Germinal center (tissue), 1 donor: ENCODE measurements at places on chromosomes 1 and 21.
A peak's percentile ranks its signal among the peaks of the same experiment; 100 is the strongest.

GRCh38 chr1:16267690-16268180 is 30.8 kb upstream of the CPLANE2 start:
- DNase-seq = no peak

DNA sequence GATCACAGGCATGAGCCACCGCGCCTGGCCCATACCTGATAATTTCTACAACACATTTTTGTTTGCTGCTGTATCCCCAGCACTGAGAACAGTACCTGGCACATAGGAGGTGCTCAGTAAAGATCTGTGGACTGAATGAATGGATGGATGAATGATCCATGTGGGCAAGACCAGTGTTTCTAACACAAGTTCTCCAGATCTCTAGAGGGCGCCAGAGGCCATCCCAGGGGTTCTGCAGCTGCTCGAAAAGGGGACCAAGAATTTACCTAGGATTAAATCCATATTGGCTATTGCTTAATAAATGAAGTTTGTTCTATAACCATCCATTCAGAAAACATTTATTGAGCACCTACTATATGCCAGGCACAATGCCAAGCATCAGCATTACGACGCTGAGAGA is 167.7 kb downstream of the ACTL8 start:
- DNase-seq = peak; percentile 52

DNA sequence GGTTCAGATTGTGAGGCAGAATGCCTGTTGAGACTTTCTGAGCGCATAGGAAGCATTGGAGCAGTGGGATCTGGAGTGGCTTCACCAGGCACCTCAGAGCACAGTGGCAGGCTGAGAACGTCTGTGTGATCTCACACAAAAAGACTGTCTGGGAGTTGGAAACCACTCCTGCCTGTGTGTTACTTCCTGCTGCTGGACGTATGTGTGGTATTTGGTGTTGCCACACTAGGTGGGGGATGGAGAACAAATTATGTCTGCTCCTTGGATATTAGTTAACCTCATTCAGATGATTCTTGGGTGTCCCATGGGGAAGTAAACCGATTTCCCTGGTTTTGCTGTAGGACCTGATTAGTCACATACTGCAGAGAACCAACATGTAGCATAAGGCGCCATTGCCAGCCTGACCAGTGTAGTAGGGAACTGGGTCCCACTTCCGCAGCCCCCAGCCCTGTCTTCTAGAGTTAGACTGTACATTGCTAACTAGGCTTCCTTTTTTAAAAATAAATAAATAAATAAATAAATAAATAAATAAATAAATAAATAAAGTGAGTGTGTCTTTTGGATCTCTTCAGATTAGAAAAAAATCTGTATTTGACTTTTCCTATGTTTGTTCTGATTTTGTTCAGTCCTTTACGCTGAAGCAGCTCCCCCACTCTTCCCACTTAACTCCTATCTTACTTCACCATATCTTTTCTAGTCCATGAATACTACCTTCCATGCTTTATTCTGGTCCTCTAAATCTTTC is 26.9 kb downstream of the UCK2 start:
- DNase-seq = no peak

DNA sequence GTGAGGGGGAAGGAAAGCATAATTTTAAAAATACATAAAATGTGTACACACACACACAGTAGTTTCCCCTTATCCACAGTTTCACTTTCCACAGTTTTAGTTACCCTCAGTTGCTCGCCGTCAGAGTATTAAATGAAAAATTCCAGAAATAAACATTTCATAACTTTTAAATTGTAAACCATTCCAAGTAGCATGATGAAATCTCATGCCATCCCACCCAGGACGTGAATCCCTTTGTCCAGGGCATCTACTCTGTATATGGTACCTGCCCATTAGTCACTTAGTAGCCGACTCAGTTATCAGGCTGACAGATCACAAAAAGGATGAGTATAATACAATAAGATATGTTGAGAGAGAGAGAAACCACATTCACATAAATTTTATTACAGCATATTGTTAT is 36.2 kb downstream of the EPS15 start:
- no peak for DNase-seq

- no peak for DNase-seq
Observed at GRCh38 chr1:216651826-216652418, 71.3 kb downstream of the ESRRG start.

DNA sequence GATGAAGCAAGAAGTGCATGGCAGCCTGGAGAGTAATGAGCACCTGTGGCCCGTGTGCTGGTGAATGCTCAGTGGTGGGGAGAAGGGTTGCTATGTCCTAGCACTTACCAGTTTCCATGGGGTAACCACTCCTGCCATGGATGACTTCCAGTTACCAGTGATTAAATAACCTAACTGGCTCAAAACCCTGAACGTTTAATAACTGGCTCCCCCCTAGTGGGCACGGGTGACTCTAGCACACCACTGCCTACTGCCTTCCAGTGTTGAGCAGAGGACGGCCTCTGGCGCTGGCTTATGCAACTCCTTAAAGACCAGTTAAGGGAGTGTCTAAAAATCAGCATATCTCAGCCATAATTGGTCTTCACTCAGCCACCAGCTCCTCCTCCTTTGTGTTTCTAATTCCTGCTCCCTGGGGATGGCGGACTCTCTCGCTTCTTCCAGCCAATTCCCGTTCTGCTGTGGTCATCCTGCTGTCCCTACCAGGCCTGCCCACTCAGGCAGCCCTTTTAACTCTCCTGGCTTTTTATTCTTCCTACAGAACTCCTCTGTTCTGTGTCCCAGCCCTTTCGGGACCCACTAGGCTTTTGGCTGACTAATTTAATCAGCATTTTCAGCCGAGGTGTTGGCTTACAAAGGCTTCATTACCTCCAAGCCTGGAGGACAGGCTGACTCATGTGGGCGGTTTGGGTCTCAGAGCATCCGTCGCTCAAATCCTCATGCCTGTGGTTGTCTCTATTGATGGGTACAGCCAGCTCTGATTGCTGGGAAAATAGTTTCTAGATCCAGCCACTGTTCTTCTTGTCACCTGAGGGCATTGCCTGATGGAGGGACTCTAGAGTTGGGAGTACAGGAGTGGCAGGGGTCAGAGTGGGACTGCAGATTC is 332.4 kb downstream of the CAMTA1 start:
- DNase-seq = no peak

GRCh38 chr1:180926164-180926981 is 13.7 kb downstream of the KIAA1614 start:
- peak; percentile 46 for DNase-seq

GRCh38 chr1:93620172-93620840 is 61.3 kb downstream of the BCAR3 start:
- no peak for DNase-seq

DNA sequence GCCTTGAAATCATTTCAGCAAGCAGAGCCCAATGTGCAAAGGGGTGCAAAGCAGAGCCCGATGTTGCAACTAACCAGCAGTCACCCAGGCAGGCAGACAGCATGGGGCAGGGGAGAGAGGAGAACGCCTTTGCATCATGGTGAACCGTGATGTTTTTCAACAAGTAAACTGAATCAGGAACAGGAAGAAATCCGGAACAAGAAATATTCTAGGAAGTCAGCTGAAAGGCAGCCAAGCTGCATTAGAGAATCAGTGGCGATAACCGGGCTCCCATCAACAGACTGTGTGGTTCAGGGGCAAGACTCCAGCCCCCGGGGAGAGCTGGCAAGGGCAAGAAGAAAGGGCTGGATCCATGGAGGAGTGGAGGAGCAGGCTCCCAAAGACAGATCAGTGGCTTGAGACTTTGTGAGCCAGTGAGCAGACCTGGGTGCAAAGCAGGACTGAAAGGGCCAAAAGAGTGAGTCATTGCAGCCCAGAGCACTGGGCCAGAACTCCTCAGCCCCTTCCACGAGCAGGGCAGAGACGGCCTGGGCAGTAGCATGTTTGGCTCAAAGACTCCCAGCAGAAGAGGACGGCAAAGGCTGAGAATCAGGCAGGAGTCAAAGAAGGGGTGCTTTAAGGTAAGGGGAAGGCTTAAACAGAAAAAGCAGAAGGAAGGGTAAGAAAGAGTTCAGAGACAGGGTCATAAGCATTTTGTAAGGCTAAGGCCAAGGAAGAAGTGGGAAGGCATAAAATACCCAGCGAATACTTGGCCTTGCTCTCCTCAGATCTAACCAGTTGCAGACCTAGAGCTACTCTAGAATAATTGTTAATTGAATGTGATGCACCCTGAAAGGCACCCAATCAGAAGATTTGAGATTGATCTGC is 155.0 kb downstream of the SETD4 start:
- no peak for DNase-seq

- no peak for DNase-seq
Observed at GRCh38 chr1:84467298-84467697, 11.8 kb upstream of the RPF1 start.

DNA sequence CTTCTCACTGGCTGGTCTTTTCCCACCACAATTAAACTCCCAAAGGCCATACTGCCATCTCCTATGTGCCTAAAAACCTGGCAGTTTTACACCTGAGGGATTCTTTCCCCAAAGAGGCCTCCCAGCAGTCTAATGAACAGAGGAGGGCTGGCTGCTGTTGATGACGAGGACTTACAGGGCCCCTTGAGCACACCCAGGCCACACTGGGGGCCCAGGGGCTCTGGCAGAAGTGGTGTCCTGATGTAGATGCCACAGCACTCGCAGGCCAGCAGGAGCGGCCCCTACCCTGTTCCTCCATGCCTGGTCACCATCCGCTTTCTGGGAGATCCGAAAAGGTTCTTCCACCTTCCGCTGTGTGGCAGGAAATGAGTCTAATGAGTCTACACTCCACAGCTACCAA is 24.2 kb downstream of the POFUT2 start:
- no peak for DNase-seq

- no peak for DNase-seq
Observed at GRCh38 chr1:172360511-172360910, 60.0 kb upstream of the C1orf105 start.

- DNase-seq = no peak
Observed at GRCh38 chr1:41496080-41497055, 11.9 kb upstream of the EDN2 start.

DNA sequence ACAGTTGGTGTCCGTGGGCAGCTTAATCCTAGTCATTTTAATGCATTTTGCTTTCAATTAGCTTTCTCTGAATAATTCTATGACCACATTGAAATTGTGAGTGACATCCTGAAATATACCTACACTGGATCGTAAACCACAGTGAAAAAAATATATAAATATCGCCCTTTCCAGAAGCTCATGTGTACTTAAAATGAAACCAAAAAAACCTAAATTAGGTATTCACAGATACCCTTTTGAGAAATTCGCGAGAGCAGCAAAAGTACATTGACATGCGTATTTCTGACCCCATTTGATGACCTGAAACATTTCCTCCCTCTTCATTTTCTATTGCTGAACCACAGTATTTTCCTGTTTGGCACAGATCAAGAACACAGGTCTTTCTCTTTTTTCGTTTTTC is 253.8 kb downstream of the LTN1 start:
- no peak for DNase-seq

- no peak for DNase-seq
Observed at GRCh38 chr1:246947255-246947654, 15.5 kb upstream of the AHCTF1 start.

DNA sequence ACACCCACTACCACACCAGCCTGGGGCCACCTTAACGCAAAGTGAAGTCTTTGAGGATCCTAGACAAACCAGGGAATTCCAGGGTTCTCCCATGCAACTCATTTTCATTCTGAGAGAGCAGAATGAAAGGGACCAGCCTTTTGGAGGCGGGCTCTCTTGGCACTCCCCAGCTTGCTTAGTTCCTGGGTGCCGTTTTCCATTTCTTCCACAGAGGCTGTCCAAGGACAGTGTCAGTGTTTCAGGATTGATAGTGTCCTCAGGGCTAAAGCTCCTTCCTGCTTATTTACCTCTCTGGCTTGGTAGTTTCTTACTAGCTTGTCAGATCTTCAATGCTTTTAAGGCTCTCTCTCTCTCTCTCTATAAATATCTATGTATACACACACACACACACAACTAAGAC is 30.1 kb upstream of the GNG4 start:
- no peak for DNase-seq

DNA sequence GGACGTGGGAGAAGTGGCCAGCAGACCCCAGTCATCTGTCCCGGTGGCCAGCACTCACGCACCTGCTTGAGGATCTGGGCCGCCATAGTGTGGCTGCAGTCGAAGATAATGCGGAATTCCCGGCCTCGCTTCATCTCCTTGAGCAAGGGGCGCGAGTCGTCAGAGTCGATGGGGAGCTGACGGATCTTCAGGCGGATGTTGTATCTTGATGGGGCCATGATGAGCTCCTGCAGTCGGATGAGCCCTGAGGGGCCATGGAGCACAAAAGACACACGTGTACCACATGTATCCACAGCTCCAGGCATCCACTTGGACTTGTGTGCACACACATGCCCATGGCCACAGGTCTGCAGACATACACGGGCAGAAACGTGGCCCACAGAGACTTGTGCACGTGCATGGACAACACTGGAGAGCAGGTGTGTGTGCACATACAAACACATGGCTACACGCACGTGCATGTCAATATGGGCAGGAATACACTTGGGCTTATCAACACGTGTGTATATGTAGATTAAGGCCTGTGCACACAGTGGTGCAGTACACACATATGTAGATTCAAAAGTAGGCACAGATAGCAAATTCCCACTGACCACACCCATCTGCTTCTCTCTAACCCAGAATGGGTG is 162.1 kb downstream of the GRIK3 start:
- DNase-seq = no peak
